ENCODE measurements at places on chromosomes 4 and X. TPM values are rescaled to one million over a fixed set of nuclear protein-coding genes. Genes with fewer than 3 reads are reported as not detected.

NLGN3 gene
- total RNA-seq = 15.1 TPM

CPZ gene
- total RNA-seq = 2.9 TPM

UCP1 gene
- total RNA-seq = 0.41 TPM

ALAS2 gene
- total RNA-seq = 50.1 TPM

HERC6 gene
- total RNA-seq = 3.7 TPM

TLR2 gene
- total RNA-seq = 0.82 TPM

TRO gene
- 78.3 TPM for total RNA-seq

FBXO8 gene
- total RNA-seq = 24.1 TPM

MSANTD1 gene
- 6.5 TPM for total RNA-seq

LRIT3 gene
- not detected for total RNA-seq

TECRL gene
- total RNA-seq = not detected

CTAG2 gene
- not detected for total RNA-seq

DNA sequence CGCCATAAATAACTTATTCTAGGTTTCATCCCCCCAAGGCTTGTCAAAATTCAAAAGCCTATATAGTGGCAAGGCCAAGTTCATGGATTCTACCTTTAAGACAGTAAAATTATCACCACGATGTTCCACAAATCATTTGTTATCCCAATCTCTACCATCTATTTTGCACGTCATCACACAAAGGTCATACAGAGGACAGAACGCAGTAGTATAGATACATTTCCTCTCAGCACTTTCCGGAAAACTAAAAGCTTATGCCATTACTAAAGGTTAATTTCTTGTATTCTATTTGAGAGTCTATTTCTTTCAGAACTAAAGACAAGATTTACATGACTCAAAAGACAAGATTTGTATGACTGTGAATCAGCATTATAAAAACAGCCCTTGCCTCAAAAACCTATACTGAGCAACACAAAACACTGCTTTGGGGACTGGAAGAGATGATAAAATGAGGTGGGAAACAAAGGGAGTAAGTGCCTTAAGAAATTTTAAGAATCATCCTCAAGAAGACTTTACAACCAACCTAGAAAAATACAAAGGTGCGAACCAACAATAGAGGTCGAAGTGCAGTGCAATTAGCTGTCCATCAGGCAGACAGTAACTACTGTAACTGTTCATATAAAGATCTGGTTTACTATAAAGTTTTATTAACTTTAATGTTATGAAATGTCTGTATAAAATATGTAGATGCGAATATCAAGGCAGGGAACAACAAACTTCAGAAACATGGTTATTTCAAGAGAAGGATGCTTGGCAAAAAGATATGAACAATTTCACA, 7.6 kb downstream of the UBE2D3 start:
- no peak for DNase-seq

DNA sequence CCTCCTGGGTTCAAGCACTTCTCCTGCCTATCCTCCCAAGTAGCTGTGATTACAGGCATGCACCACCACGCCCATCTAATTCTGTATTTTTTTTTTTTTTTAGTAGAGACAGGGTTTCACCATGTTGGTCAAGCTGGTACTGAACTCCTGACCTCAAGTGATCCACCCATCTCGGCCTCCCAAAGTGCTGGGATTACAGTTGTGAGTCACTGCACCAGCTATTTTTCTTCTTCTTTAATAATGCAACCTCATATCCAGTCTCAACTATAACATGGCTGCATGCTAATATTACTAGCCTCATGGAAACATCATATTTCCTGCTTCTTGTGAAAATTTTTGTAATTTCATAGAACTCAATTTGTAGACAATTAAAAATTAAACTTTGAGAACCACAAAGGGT, 706.5 kb downstream of the KCTD8 start:
- DNase-seq = no peak

DNA sequence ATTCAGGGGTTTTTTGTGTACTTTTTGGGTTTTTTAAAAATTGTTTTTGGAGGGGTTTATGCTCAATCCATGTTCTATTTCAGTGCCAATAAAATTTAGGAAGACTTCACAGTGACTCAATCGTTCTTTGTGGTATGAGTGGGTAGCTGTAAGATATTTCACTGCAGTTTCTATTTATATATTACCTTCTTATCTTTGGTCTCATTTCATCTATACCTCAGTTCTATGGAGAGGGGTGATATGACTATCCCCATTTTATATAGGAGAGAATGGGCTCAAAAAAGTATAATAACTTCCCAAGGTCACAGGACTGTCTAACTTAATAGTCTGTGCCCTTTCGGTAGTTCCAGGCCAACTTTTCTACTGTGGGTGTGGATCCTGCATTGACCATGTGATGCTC, 74.4 kb downstream of the MSN start:
- DNase-seq = no peak

DNA sequence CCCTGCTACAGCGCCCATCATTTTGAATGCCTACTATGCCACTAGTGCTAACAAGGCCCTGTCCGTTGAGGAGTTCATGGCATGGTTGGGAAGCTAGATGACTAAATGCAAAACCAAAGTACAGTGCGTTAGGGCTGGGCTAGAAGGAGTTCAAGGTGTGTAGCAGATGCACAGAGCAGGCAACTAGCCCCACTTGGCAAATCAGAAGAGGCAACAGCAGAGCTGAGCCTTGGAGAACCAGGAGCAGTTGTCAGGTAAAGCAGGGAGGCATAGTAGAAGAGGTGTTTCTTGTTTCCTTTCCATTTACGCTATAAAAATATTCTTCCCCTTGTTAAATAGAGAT, 146.6 kb upstream of the CPEB2 start:
- no peak for DNase-seq

GRCh38 chr4:141543706-141544105, 92.7 kb upstream of the IL15 start:
- DNase-seq = no peak

DNA sequence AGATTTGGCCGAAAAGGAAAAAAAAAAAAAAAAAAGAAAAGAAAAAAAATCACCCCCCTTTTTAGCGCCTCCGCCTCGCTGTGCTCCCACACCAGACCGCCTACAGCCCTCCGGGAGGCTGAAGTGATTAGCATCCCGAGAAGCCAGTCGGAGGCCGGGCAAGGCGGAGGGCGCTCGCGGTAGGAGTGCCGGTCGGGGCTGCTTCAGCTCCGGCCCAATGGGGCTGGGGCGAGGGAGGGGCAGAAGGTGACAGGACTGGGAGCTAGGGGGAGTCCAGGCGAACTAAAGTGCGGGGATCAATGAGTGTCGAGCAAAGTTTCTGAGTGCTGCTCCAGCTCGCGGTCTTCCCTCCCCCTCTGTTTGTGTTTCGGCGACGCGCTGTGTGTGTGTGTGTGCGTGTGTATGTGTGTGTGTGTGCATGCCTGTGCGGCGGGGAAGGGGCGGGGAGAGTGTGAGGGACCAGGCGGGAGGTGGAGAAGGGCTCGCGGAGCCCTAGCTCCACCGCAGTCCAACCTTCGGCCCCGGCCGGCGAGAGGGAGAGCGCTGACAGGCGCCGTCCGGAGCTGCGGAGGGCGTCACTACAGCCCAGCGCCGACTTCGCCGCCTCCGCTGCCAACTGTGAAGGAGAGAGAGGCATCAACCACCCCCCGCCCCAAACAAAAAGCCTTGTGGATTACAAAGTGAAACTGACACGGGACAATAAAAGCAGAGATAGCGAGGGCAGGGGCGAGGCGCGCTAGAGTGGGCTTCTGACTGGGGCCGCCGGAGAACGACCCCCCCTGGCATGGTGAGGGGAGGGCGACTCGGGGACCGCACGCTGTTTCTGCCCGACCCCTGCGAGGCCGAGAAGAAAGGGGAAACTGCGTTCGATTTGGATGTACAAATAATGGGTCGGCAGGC, at the start of gene FAT4:
FAT4 (plus strand) TSS at position 280 of the 900 bp plus-strand sequence. CDS start 1,457 bp downstream, outside the sequence.
- peak; percentile 79 for DNase-seq

DNA sequence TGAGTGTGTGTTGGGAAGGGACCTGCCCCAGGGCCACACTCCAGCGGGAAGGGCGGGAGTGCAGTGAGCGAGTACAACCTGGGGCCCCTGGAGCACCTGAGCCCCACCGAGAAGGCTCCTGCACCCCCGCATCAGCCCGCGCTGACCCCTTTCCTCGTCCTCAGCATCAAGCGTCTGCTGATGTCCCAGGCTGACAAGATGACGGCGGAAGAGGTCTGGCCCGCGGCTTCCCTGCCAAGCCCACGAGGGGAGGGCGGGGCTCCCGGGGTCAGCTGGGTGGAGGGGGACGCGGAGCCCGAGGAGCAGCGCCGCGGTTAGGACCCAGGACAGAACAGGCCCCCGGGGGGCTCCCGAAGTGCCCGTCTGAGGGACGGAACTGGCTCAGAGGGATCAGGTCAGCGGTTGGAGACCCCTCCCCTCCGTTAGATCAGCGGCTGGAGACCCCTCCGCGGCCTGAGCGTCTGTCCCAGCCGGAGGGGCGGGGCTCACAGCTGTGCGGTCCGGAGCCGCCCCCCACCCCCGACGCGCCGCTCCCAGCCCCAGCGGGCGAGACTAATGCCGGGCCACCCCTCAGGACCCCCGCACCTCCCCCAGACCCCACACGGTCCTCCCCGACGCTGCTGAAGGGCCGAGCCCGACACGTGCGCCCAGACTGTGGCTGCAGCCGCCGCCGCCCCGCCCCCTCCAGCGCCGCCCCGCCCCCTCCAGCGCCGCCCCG, 6.7 kb downstream of the MYL5 start:
- peak; percentile 68 for DNase-seq

GRCh38 chr4:5693871-5694270, 14.5 kb downstream of the EVC2 start:
- DNase-seq = no peak

DNA sequence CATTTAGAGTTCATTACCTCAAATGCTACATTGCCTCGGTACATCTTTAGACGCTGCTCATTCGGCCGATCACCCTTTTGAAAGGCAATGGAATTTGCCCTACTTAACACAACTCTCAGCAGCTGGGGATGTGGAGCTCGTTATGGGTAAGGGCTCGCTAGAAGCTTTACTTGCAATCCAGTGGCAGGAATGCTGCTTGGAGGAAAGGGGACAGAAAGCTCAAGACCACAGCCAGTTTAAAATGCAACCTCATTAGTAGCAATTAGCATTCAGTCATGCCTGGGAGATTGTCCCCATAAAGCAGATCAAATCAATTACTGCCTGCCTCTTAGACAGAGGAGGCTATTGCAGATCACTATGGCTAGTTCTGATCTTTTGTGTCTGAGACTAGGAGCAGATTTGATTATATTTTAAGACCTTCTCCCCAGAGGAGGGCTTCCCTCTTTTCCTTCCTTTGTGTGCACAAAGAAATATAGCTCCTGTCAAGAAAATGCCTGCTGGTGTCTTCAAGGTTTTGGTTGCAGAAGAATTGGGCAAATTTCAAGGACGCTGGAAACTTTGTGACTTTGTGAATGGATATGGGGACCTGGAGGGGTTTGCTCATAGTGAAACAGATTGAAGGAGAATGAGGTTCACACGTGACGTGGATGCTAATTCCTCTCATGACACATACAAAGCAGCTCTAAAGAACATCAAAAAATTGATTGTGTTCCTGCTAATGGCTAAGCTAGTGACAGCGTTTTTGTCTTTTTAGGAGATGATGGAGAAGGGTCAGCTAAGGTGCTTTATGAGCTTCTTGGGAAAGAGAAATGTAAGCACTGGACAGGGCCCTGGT, 237.5 kb upstream of the GLRA2 start:
- DNase-seq = no peak

DNA sequence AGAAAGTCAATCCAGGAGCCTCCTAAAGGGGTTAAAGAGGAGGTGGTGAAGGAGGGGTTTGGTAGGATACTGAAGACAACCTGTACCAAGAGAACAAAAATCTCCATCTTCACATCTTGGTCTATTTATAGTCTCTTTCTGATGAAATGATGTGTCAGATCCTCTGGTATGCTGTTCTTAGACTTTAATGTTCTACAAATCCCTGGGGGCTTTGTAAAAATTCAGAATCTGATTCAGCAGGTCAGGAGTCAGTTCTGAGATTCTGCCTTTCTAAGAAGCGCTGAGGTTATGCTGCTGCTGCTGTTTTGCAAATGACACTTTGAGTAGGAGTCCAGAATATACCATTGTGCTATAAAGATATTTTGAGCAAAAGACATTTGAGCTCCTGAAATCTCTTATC, 172.9 kb upstream of the GLRA2 start:
- DNase-seq = no peak

GRCh38 chrX:25819879-25820278, 318.3 kb upstream of the MAGEB18 start:
- DNase-seq = no peak

GRCh38 chr4:151921386-151921785, 160.6 kb upstream of the GATB start:
- no peak for DNase-seq

DNA sequence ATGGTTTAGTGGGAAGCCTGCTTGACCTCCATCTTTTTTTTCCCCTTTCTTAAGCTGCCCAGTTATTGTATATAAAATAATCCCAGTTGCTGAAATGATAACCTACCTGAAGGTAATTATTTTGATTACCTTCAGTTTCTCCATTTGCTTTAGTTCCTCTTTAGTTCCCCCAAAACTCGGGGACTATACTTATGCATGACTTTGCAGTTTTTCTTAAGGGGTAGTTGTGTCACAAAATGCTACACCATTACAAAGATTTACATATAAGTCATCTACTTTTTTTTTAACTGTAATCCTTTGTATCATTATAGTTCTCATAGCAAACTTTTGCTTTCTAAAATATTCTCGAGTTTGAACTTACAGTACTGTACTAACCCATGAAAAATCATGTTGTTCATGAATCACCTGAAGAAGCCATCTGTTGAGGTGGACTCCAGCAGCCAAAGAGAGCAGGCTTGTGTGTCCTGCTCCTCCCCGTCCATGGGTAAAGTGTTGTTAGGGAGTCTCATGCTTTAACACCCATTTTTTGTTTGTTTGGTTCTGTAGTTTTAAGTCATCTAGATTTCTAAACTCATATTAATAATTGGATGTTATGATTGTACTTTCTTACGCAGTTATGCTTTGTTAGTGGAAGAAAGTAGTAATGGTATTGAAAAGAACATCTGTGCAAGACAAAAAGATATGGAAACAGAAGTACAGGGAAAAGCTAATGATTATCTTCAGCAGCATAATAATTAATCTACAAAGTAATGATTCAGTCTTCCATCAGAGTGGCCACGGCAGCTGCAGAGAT, 34.6 kb downstream of the HADH start:
- DNase-seq = no peak

- no peak for DNase-seq
These were observed 131.6 kb upstream of the MED14 start for GRCh38 chrX:40866893-40867292.

DNA sequence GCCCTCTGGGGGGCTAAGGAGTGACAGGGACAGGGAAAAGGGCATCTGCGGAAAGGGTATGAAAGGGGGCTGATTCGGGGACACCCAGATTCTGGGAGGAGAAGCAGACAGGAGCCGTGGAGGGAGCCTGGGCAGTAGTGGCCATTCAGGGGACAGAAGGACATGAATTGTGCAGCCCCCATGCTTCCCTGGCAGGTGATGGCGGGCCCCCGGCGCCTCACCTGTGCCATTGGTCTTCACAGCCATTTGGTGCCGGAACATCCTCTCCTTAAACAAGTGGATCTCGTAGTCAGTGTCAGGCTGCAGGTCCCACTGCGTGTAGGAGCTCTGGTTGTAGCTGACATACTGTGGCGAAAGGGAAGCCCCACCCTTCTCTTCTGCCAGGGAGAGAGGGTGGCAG, 21.9 kb downstream of the L1CAM start:
- no peak for DNase-seq

Data from frontal cortex (tissue), 4 donors.